ENCODE measurements at places on chromosomes 5 and 9. TPM values are rescaled to one million over a fixed set of nuclear protein-coding genes. Genes with fewer than 3 reads are reported as not detected.

CIZ1 gene
- total RNA-seq: 154 TPM

- no peaks in the 10 kb centered on the region for H3K4me1 ChIP-seq
- no peak overlapping the region for H3K27ac ChIP-seq
- H3K4me3 ChIP-seq: no peak overlapping the region
- no peaks in the 10 kb centered on the region for H3K36me3 ChIP-seq
- DNase-seq: no peak
These were observed 4.9 kb upstream of the NR5A1 start for GRCh38 chr9:124511891-124512805.

GRCh38 chr9:22257026-22257816, 189.4 kb upstream of the DMRTA1 start:
- H3K27me3 ChIP-seq: peaks cover 5% of the 10 kb centered on the region
- no peaks in the 10 kb centered on the region for H3K4me1 ChIP-seq
- no peak overlapping the region for H3K4me3 ChIP-seq
- H3K36me3 ChIP-seq: no peaks in the 10 kb centered on the region
- no peak for DNase-seq
- no peak overlapping the region for H3K27ac ChIP-seq

ZNF879 gene
- total RNA-seq: 2.2 TPM

CBY3 gene
- 0.66 TPM for total RNA-seq
